ENCODE measurements at places on chromosomes 3 and 15.

GRCh38 chr3:4571690-4572334 is 78.7 kb downstream of the ITPR1 start:
- H3K4me3 ChIP-seq = no peak overlapping the region
- no peaks in the 10 kb centered on the region for H3K36me3 ChIP-seq
- H3K27me3 ChIP-seq = no peaks in the 10 kb centered on the region
- peak; percentile 27 for DNase-seq
- H3K4me1 ChIP-seq = no peaks in the 10 kb centered on the region

GRCh38 chr3:30181178-30181465 is 425.3 kb upstream of the TGFBR2 start:
- no peaks in the 10 kb centered on the region for H3K36me3 ChIP-seq
- H3K27ac ChIP-seq = no peak overlapping the region
- no peaks in the 10 kb centered on the region for H3K4me1 ChIP-seq
- H3K27me3 ChIP-seq = no peaks in the 10 kb centered on the region
- DNase-seq = no peak

DNA sequence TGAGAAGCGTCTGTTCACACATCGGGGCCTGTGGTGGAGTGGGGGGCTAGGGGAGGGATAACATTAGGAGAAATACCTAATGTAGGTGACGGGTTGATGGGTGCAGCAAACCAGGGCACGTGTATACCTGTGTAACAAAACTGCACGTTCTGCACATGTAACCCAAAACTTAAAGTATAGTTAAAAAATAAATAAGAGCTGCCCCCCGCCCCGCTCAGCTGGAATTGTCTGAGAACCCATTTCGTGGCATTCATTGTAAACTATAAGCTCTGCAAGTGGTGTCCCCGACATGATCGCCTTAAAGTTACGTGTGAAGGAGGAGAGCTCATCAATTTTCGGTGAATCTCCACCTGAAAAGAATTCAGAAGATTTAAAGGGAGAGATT is 7.3 kb upstream of the LIPH start:
- no peak overlapping the region for H3K27ac ChIP-seq
- no peak overlapping the region for H3K4me3 ChIP-seq
- DNase-seq = no peak
- H3K4me1 ChIP-seq = peaks cover 16% of the 10 kb centered on the region
- no peaks in the 10 kb centered on the region for H3K27me3 ChIP-seq

GRCh38 chr3:61729038-61729634 is 167.8 kb downstream of the PTPRG start:
- no peaks in the 10 kb centered on the region for H3K36me3 ChIP-seq
- no peaks in the 10 kb centered on the region for H3K27me3 ChIP-seq
- H3K4me1 ChIP-seq = no peaks in the 10 kb centered on the region
- no peak overlapping the region for H3K27ac ChIP-seq

DNA sequence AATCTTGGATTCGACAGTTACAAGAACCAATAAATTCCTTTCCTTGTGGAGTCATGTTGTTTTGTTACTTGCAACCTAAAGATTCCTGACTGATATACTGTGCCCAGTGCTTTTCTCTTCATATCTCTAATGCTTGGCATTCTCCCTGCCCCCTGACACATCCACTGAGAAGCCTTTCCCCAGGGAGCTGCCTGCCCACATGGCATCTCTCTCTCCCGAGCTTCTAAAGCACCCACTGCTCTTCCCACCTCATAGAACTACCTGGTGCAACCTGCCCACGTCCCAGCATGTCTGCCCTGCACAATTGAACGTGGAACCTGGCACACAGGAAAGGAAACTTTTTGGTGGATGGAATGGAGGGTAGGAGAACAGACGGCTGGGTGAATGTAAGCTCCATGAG is 6.8 kb downstream of the CYP8B1 start:
- no peaks in the 10 kb centered on the region for H3K27me3 ChIP-seq
- H3K4me1 ChIP-seq = no peaks in the 10 kb centered on the region
- DNase-seq = no peak
- H3K27ac ChIP-seq = no peak overlapping the region

DNA sequence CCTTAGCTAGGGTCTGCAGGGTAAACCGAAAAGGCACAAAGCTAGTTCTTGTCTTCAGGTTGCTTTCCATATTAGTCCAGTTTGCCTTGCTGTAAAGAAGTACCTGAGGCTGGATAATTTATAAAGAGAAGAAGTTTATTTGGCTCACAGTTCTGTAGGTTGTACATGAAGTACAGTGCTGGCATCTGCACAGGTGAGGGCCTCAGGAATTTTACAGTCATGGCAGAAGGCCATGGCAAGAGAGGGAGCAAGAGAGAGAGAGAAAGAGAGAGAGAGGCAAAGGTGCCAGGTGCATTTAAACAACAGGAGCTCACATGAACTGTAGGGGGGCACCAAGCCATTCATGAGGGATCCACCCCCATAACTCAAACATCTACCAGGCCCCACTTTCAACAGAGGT is 26.9 kb downstream of the TRIM42 start:
- no peak overlapping the region for H3K4me3 ChIP-seq
- no peak overlapping the region for H3K27ac ChIP-seq
- H3K36me3 ChIP-seq = no peaks in the 10 kb centered on the region
- peaks cover 6% of the 10 kb centered on the region for H3K27me3 ChIP-seq
- no peak for DNase-seq

DNA sequence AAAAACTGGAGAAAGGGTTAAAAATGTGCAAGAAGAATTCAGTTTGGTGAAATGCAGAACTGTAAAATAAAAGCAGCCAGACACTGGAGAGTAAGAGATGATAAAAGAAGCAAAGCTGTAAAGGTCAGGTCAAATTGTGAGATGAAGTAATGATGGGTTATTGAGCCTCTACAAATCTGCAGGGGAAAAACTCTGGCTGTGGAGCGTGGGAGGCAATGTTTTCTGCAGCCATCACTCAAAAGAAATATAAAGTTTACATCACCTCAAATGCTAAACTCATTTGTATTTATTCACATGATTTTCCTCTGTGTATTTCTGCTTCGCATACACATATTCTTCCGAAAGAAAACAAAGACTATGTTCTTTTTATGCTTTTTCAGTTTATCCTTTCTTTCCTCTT is 158.8 kb upstream of the GPR149 start:
- H3K27me3 ChIP-seq = no peaks in the 10 kb centered on the region
- DNase-seq = no peak
- H3K4me1 ChIP-seq = no peaks in the 10 kb centered on the region
- no peak overlapping the region for H3K4me3 ChIP-seq
- H3K36me3 ChIP-seq = no peaks in the 10 kb centered on the region
- no peak overlapping the region for H3K27ac ChIP-seq

GRCh38 chr3:72245183-72245811 is 460.3 kb upstream of the PROK2 start:
- no peaks in the 10 kb centered on the region for H3K4me1 ChIP-seq
- no peaks in the 10 kb centered on the region for H3K27me3 ChIP-seq
- H3K27ac ChIP-seq = no peak overlapping the region

GRCh38 chr15:101038327-101039003 is 119.3 kb downstream of the LRRK1 start:
- H3K4me3 ChIP-seq = no peak overlapping the region
- no peak overlapping the region for H3K27ac ChIP-seq
- H3K27me3 ChIP-seq = peaks cover 7% of the 10 kb centered on the region

GRCh38 chr15:101043911-101044624 is 124.9 kb downstream of the LRRK1 start:
- H3K27ac ChIP-seq = no peak overlapping the region
- no peaks in the 10 kb centered on the region for H3K4me1 ChIP-seq
- no peak overlapping the region for H3K4me3 ChIP-seq
- DNase-seq = no peak
- no peaks in the 10 kb centered on the region for H3K36me3 ChIP-seq
- peaks cover 7% of the 10 kb centered on the region for H3K27me3 ChIP-seq
